ENCODE measurements at places on chromosomes 11 and 22.

- no peak for DNase-seq
Measured at GRCh38 chr11:26319906-26320305, 12.0 kb upstream of the ANO3 start.

GRCh38 chr11:121337740-121338272 is 45.2 kb downstream of the SC5D start:
- DNase-seq = no peak

- no peak for DNase-seq
Measured at GRCh38 chr11:74444173-74444826, 23.0 kb downstream of the KCNE3 start.

DNA sequence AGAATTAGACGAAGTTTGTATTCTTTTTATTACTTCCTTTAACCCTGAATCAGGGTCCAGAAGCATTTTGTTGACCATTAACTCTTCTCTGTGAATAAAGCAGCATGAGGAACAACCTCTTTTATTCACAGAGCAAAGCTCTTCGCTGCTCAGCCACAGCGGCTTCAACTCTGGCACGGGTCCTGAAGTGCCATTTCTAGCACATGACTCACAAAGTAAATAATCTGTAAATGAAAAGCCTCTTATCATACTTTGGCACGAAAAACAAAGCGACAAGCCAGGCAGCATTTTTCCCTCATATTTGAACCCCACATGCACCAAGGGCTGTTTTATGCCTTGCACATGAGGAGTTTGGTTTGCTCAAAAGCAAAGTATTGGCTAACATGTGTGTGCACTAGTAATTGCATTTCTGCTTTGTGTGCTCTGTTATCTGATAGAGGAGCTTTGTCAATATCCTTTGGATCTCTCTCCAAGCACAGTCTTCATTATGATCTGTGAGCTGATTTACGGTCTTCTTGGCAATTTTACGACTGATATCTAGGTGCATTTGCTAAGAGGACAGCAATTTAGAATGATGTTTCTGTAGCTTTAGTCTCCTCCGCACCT is 33.0 kb upstream of the APOBEC3A start:
- no peak for DNase-seq

DNA sequence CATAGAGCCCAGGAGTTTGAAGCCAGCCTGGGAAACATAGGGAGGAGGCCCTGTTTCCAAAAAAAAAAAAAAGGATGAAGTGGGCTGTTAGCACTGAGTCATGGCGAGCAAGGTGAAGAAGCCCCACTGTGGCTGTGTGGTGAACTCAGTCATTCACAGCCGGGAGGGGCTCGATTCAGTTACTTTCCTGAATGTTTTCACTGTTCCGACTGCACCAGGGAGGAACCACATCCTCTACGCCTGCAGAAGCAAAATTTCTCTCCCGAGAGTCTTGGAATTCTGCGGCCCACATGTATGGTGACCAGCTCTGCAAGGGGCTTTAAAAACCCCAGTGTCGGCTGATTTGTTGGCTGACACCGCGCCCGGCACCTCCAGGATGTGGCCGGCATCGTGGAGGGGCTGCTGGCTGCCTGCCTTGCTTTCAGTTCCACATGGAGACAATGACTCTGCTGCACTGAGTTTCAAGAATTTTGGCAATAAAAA is 27.8 kb upstream of the GRAMD4 start:
- no peak for DNase-seq

GRCh38 chr11:94525546-94526324 is 13.5 kb downstream of the C11orf97 start:
- DNase-seq = no peak
